ENCODE measurements at places on chromosomes 2 and 18.

GRCh38 chr2:239720361-239721360 lies 304.5 kb downstream of the NDUFA10 start:
- no peak for DNase-seq

GRCh38 chr2:38497670-38498037 lies 105.1 kb downstream of the HNRNPLL start:
- DNase-seq: no peak

- DNase-seq: no peak
Measured at GRCh38 chr2:230000118-230000841, 68.4 kb downstream of the SLC16A14 start.

- no peak for DNase-seq
Measured at GRCh38 chr2:60496475-60496874, 57.0 kb downstream of the BCL11A start.

- no peak for DNase-seq
Measured at GRCh38 chr2:168116448-168116847, 130.9 kb downstream of the STK39 start.

All from HuH-7.5 (cell line).